ENCODE measurements at places on chromosomes 3 and 15. TPM values are rescaled to one million over a fixed set of nuclear protein-coding genes. Genes with fewer than 3 reads are reported as not detected.

DNA sequence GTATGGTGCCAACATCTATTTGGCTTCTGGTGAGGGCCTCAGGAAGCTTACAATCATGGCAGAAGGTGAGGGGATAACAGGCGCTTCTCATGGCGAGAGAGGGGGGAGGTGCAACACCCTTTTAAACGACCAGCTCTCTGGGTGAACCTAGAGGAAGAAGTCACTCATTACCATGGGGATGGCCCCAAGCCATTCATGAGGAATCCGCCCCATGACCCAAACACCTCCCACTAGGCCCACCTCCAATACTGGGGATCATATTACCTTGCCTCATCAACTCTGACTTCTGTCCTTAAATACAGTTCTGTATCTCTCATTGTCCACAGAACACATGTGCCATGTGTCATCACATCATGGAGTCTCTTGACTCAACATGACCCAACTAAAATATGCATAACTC, 37.5 kb upstream of the CLRN1 start:
- no peaks in the 10 kb centered on the region for H3K36me3 ChIP-seq
- H3K27me3 ChIP-seq = peaks cover 7% of the 10 kb centered on the region
- DNase-seq = no peak
- H3K27ac ChIP-seq = no peak overlapping the region
- no peak overlapping the region for H3K4me3 ChIP-seq

DNA sequence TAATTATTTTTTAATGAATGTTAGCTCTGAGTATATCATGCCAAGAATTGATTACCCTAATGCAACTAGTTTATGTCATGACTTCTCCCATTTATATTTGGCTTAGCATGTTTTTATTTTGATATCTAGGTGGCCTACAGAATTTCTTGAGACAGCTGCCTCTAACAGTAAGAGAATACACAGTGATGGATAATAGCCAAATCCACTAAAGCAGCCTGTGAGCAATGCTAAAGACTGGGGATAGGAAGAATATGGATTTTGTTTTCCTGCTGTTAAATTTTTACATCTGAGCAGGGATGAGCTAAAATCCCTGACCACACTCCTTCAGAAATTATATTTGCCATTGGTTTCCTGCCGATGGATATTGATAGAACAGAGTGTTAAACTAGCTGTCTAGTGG, 149.3 kb upstream of the TGFBR2 start:
- no peaks in the 10 kb centered on the region for H3K27me3 ChIP-seq
- DNase-seq = no peak
- peaks cover 7% of the 10 kb centered on the region for H3K36me3 ChIP-seq
- no peak overlapping the region for H3K27ac ChIP-seq

GRCh38 chr15:83365370-83365938, 81.0 kb upstream of the BNC1 start:
- peak; percentile 78 for DNase-seq
- peaks cover 61% of the 10 kb centered on the region for H3K4me1 ChIP-seq
- no peaks in the 10 kb centered on the region for H3K27me3 ChIP-seq
- H3K36me3 ChIP-seq = no peaks in the 10 kb centered on the region

DNA sequence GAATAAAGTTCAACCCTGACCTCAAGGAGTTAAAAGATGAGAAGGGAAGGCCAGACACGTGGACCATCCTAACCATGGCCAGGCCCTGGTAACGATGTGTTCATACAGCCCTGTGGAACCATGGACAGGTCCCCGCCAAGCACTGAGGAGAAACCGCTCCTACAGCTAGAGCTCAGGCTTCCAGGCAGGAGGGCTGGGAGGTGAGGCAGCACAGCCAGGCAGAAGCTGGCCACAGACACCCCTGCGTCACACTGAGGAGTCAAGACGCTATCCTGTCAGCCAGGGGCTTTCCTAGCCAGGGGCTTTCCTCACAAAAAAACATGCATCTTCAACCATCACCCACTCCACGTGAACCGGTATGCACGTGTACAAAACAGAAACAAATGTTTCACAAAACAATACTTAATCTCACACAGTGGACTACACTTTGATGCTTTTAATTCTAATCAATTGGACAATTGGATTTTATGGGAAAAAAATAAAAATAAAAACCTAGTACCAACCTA, 73.2 kb downstream of the TBC1D2B start:
- H3K4me1 ChIP-seq = peaks cover 5% of the 10 kb centered on the region
- no peaks in the 10 kb centered on the region for H3K27me3 ChIP-seq
- peak overlapping the region; percentile 9 for H3K27ac ChIP-seq
- DNase-seq = no peak

- H3K27ac ChIP-seq = no peak overlapping the region
- H3K36me3 ChIP-seq = no peaks in the 10 kb centered on the region
- DNase-seq = no peak
- H3K27me3 ChIP-seq = peaks cover 4% of the 10 kb centered on the region
Observed at GRCh38 chr15:26910715-26911114, 43.9 kb downstream of the GABRA5 start.

The FAM107A gene
- total RNA-seq = not detected

The RBM6 gene
- 159 TPM for total RNA-seq

The LRRN1 gene
- total RNA-seq = 59.1 TPM

The FGD5 gene
- 3.4 TPM for total RNA-seq
